ENCODE measurements at places on chromosomes 6 and 20.

GRCh38 chr6:41315943-41316620 is 19.3 kb upstream of the NCR2 start:
- DNase-seq = no peak

DNA sequence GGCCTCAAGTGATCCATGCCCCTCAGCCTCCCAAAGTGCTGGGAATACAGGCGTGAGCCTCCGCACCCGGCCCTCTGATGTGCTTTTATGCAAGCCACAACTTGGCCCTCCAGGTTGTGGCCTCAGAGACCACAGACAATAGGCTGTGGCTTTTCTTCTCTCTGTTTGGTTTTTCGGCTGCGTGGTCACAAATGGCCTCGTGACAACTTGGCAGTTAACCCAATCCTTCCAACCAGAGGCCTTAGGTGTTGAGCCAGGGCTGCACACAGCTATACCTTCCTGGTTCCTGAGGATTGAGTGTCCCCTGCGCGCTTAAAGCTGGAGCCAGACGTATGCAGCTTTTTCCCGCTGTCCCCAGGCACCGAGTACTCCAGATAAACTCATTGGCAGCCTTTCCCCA is 6.3 kb upstream of the TGM3 start:
- no peak for DNase-seq

DNA sequence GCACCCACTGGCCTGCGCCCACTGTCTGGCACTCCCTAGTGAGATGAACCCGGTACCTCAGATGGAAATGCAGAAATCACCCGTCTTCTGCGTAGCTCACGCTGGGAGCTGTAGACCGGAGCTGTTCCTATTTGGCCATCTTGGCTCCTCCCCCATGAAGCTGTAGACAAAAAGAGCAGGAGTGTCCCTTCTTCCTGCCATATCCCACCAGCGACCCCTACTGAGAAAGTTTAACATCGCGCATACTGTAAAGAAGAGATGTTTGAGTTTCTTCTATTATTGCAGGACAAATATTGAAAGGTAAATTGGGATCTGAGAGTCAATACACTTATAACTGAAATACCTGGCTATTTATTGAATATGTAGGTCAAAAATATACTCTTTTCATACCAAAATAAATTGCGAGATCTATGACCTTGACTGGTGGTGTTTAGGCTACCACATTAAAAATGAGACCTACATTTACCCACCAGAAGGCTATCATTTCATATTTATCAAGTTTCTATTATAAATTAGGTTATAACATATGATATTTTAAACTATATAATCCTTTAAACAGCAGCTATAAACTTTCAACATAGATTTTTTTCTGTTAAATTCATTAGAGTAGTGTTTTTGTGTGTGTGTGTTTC is 586.3 kb downstream of the HTR1B start:
- DNase-seq = no peak

DNA sequence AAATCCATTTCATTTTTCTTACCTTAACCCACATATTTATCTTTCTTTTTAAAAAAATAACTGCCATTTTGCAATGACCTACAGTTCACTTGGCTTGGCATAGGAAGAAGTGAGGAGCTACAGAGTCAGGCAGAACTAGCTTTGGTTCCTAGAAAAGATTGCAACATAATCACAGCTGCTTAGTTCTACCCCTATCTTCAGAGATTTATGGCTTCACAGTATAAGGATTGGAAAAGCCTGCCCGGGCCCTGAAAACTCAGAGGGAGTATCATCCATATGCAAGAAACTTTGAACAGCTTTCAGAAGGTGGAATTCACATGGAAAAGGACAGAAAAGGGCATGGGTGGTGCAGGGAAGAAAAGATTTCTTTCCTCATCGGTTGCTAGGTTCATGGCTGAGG is 774.3 kb upstream of the CHD6 start:
- DNase-seq = no peak

- no peak for DNase-seq
Observed at GRCh38 chr6:132607544-132608233, 16.4 kb downstream of the TAAR2 start.

DNA sequence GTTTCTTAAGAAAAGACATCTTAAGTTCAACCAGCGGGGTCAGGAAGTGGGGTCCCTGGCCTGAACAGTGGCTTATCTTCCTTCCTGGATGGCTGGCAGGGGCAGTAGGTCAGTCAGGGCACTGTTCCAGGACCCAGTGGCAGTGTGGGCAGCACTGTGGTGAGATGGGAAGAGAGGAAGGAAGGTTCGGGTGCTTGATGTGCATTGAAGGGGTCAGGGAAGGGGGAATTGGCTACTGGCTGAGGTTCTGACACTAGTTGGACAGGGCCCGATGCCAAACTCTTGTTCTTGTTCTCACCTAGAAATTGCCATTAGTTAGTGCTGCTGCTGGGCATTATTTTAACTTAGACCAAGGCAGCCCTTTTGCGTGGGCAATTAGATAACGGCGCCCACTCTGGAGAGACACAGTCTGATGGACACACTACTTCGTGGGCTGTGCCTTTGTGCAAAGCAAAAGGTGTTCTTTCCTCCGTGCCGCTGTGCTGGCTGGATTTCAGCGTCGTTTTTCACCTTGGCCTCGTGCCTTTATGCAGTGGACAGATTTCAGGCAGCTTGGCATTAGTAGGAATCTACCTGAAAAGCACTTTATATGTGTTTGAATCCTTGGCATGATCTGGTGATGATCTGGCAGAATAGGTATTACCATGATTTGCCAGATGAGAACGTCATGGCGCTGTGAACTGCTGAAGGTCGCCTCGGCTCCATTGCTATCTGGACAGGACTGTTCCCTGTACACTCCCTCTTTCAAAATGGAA is 30.3 kb downstream of the UTRN start:
- DNase-seq = no peak
